ENCODE measurements at places on chromosomes 6 and 20. TPM values are rescaled to one million over a fixed set of nuclear protein-coding genes. Genes with fewer than 3 reads are reported as not detected.

Gene DNAH8
- not detected for total RNA-seq

Gene AAR2
- total RNA-seq = 25.4 TPM

Gene HLA-DRA
- 4.1 TPM for total RNA-seq

Gene BPIFB2
- total RNA-seq = not detected

Gene MCHR2
- not detected for total RNA-seq

Gene NRN1
- total RNA-seq = 0.26 TPM

Gene MYB
- total RNA-seq = 7.6 TPM

Gene ADAM33
- total RNA-seq = 5.7 TPM

Gene CTCFL
- total RNA-seq = 0.82 TPM

Gene CYP39A1
- total RNA-seq = 2.4 TPM

Gene NKAIN4
- 6.9 TPM for total RNA-seq

Gene E2F1
- 35.3 TPM for total RNA-seq

Gene TBXT
- 0.25 TPM for total RNA-seq

Gene FAM83C
- total RNA-seq = not detected

Gene PTPRT
- total RNA-seq = 2.1 TPM

Gene SIRPA
- 4.4 TPM for total RNA-seq

Gene ZNF165
- total RNA-seq = 10.2 TPM

Gene MARCKS
- total RNA-seq = 111 TPM

Gene EPHA7
- 6.8 TPM for total RNA-seq

Gene C20orf204
- total RNA-seq = 0.61 TPM

Gene PTK6
- 0.17 TPM for total RNA-seq

Gene DEFB119
- not detected for total RNA-seq

Gene LBP
- 0.48 TPM for total RNA-seq
